ENCODE measurements at places on chromosomes 4 and X.

- peak; percentile 56 for DNase-seq
These were observed at the start of gene EFNB1 for GRCh38 chrX:68828740-68829581. Gene EFNB1, plus strand, starts transcription at chrX:68829021. Its CDS starts 756 bp downstream, at chrX:68829777.

- no peak for DNase-seq
These were observed 41.8 kb upstream of the IL21 start for GRCh38 chr4:122662701-122663100.

GRCh38 chr4:21596521-21596920 lies 352.1 kb downstream of the KCNIP4 start:
- no peak for DNase-seq

DNA sequence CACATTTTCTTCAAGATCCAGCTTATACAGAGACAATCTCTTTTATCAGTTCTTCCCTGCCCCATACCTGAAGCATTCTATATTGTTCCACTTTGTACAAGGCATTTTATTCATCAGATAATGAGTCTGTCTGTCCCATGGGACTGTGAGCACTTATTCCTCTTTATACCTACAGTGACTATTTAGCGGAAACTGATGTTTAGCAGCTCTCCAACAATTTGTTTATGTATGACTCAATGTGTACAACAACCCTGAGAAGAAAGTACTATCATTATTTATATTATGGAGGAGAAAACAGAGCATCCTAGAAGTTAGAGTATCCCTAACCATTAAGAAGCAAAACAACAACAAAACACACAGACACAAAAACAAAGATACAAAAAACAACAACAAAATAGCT lies 306.5 kb downstream of the PRDM5 start:
- no peak for DNase-seq

- DNase-seq, result no peak
These were observed 40.7 kb downstream of the FAM184B start for GRCh38 chr4:17740702-17741101.

DNA sequence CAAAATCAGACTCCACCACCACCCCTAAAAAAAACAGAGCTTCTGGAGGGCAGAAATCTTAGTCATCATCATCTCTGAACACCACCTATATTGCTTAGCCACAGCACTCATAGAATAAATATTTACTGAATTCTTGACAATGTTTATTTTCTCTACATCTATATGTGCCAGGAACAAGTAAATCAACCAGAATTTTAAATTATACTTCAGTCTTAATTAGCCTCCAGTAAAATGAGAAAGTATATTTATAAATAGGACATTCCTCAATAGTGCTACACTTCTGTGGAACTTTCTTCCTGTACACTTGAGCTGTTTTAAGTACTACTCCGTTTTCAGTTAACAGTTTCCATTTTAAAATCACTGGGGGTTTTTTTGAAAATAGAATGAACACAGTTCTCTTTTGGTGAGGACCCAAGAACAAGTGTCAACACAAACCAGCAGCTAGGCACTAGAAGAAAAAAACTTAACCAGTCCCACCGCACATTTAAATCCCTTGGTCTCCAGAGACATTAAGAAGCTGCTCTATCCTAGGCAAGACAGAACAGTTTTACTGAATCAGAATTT lies 25.5 kb downstream of the SMIM14 start:
- no peak for DNase-seq

GRCh38 chr4:123411514-123411913 lies 14.9 kb downstream of the SPRY1 start:
- no peak for DNase-seq

All from activated T-helper 1 cell treated with anti-CD3 and anti-CD28 coated beads, Interleukin-2, amount 50 U/mL, for 16 hours (primary cell).